ENCODE measurements at places on chromosomes 16 and 17. TPM values are rescaled to one million over a fixed set of nuclear protein-coding genes. Genes with fewer than 3 reads are reported as not detected.

CSNK1D gene
- 33.2 TPM for total RNA-seq

RUNDC3A gene
- total RNA-seq, result 2.6 TPM

TLCD1 gene
- 16.1 TPM for total RNA-seq

CPHXL2 gene
- not detected for total RNA-seq

NAGPA gene
- 17.6 TPM for total RNA-seq

DOC2A gene
- total RNA-seq, result 2.3 TPM

GGT6 gene
- total RNA-seq, result not detected

TANC2 gene
- 47.0 TPM for total RNA-seq

MGAT5B gene
- 9.9 TPM for total RNA-seq

KRT24 gene
- total RNA-seq, result not detected

TNK1 gene
- total RNA-seq, result 2.4 TPM

TERB1 gene
- not detected for total RNA-seq

KSR1 gene
- 1.8 TPM for total RNA-seq

CFAP97D1 gene
- total RNA-seq, result not detected

C17orf58 gene
- total RNA-seq, result 30.9 TPM

MEIOB gene
- total RNA-seq, result not detected

ZNF597 gene
- 0.91 TPM for total RNA-seq

SCNN1B gene
- total RNA-seq, result not detected

METRN gene
- 201 TPM for total RNA-seq

IGF2BP1 gene
- 27.8 TPM for total RNA-seq

CLEC18B gene
- 3.9 TPM for total RNA-seq

RFNG gene
- total RNA-seq, result 29.9 TPM

KATNIP gene
- 17.4 TPM for total RNA-seq

INCA1 gene
- total RNA-seq, result not detected

MT1M gene
- not detected for total RNA-seq

DPEP3 gene
- total RNA-seq, result not detected

PROCA1 gene
- total RNA-seq, result 10.3 TPM

C16orf46 gene
- 0.96 TPM for total RNA-seq

TPSG1 gene
- total RNA-seq, result not detected

SMIM36 gene
- total RNA-seq, result not detected

DNAH9 gene
- 14.9 TPM for total RNA-seq

GPR142 gene
- not detected for total RNA-seq

EPX gene
- total RNA-seq, result not detected

TEFM gene
- total RNA-seq, result 13.6 TPM

CIITA gene
- 21.2 TPM for total RNA-seq

SEZ6L2 gene
- total RNA-seq, result 22.6 TPM

GPRC5C gene
- total RNA-seq, result 0.74 TPM

CDH11 gene
- 1.1 TPM for total RNA-seq
